ENCODE measurements at places on chromosomes 3 and 15. TPM values are rescaled to one million over a fixed set of nuclear protein-coding genes. Genes with fewer than 3 reads are reported as not detected.

The LRRC3B gene
- total RNA-seq = not detected

The GPX1 gene
- total RNA-seq = 85.2 TPM

The FOXB1 gene
- total RNA-seq = 0.39 TPM

The GOLGA8G gene
- not detected for total RNA-seq

The OXTR gene
- total RNA-seq = 81.4 TPM

The NSMCE3 gene
- 7.8 TPM for total RNA-seq

The LRRC31 gene
- not detected for total RNA-seq

The NAA50 gene
- 36.5 TPM for total RNA-seq

The IL20RB gene
- total RNA-seq = 1.6 TPM

The CYP1A1 gene
- not detected for total RNA-seq

The PCBP4 gene
- 55.7 TPM for total RNA-seq

The ATP8B4 gene
- total RNA-seq = not detected

The LMOD3 gene
- not detected for total RNA-seq

The IMPG2 gene
- total RNA-seq = 1.2 TPM

The LRRC15 gene
- under 0.01 TPM for total RNA-seq

The GPR149 gene
- not detected for total RNA-seq

All from placental epithelial cell (primary cell).